Dermis blood vessel endothelial cell (primary cell): ENCODE measurements at places on chromosomes 4 and X. TPM values are rescaled to one million over a fixed set of nuclear protein-coding genes. Genes with fewer than 3 reads are reported as not detected.

DNA sequence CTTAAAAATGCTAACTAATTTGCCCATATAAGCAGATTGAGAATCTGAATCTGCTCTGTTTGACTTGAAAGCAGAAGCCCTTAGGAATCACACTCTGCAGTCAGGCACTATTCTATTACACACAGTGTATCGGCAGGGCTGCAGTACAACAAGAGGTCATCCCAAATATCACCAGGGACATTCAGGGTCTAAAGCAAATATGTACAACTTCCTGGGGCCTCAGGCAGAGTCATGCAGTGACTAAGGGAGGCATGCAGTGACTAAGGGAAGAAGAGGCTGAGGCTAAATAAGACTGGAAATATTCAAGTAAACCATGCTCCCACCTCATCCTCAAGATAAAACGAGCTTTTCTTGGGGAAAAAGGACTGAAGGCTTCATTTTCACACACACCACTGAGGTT is 20.9 kb downstream of the MAPK10 start:
- peak; percentile 7 for DNase-seq

- no peak for DNase-seq
Measured at GRCh38 chrX:8404471-8404870, 60.2 kb upstream of the VCX3B start.

DNA sequence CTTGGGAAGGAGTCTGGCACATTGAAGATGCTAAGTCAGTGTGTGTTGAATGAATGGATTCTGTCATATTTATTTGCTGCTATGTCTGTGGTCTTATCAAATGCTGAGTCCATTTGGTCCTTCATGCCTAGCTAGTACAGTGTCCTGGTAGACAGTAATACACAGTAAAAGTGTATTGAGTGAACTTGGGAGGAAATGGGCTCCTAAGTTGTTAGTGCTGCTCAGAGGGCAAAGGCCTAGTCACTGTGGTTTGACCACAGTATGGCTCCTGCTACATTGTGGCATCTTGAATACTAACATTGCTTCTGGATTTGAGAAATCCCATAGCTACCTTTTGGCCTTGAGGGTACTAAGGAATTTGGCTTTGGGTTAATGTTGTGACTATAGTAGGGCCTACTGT is 33.9 kb downstream of the MTM1 start:
- no peak for DNase-seq

DNA sequence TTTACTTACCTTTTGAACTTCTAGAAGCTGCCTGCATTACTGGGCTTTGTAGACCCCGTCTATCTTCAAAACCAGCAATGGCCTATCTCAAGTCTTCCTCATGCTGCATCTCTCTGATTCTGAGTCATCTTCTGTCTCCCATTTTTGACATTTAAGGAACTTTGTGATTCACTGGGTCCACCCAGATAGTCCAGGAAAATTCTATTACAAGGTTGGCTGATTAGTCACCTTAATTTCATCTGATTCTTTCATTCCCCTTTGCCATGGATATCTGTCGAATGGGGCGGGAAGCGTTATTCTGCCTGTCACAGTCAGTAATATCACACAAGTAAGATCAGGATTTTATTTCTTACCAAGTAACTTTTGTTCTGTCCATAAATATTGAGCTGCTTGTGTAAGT is 618.0 kb downstream of the CCSER1 start:
- no peak for DNase-seq

FAM149A gene
- total RNA-seq = 0.09 TPM in 1 of 2 replicates, not detected in the other

- no peak for DNase-seq
Measured at GRCh38 chr4:183898456-183898855, 6.7 kb upstream of the STOX2 start.

- DNase-seq = no peak
Measured at GRCh38 chrX:133218329-133218728, at the start of gene TFDP3. Gene TFDP3 (minus strand): TSS chrX:133218354. CDS start chrX:133218259, 95 bp downstream.

GRCh38 chrX:119155416-119156035 is 27.9 kb upstream of the KIAA1210 start:
- no peak for DNase-seq

CTAG1B gene
- total RNA-seq = not detected in 2 replicates

GRCh38 chr4:113674733-113675132 is 86.8 kb downstream of the CAMK2D start:
- no peak for DNase-seq

DNA sequence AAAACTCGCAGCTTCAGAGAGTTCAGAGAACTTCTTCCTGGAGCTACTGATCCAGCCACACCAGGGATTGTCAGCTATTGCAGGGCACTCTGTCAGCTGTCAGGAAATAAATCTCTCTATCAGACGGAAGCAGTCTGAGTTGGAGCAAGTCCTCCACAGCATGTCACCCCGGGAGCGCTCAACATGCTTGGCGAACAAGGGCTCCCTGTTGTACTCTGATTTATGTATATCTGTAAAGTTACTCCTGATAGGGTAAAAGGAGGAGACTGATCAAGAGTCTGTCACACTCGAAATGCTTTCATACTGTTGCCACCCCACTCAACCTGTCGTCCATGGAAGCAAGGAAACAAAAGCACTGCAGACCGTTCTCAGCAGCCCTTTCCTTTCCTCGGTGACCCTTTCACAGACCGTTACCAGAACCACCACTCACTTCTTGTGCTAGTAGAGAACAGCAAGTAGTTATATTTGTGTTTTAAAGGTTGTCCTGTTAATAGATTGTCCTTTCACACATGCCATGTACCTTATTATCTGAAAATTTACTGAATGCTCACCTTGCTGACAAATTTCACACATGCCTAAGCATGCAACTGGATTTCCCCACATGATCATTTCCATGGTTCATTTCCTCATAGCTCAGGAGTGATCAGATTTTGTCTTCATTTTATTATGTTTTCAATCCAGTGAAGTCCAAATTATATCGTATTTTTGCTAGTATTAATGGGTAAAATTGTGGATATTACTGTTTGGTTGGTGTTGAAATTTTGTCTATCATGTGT is 2108.9 kb upstream of the TENM3 start:
- DNase-seq = no peak

DNA sequence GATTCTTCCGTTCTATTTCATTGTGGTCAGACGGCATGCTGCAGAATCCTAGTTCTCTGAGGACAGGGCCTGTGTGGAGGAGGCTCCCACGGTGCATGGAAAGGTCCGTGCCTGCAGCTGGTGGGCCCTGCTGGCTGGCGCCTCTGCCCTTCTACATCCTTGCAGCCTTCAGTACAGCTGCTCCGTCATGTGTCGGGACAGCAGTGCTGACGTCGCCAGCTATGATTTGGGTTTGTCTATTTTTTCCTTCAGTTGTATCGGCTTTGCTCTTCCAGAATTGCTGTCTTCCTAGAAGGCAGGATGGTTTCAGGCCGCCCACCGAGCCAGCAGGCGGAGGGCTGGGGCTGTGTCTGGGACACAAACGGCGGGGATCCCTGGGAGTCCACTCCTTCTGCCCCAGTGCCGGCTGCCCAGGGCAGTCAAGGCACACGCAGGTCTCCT is 32.1 kb upstream of the CPLX1 start:
- no peak for DNase-seq

- DNase-seq = no peak
Measured at GRCh38 chr4:165394275-165394674, 15.5 kb downstream of the CPE start.

DNA sequence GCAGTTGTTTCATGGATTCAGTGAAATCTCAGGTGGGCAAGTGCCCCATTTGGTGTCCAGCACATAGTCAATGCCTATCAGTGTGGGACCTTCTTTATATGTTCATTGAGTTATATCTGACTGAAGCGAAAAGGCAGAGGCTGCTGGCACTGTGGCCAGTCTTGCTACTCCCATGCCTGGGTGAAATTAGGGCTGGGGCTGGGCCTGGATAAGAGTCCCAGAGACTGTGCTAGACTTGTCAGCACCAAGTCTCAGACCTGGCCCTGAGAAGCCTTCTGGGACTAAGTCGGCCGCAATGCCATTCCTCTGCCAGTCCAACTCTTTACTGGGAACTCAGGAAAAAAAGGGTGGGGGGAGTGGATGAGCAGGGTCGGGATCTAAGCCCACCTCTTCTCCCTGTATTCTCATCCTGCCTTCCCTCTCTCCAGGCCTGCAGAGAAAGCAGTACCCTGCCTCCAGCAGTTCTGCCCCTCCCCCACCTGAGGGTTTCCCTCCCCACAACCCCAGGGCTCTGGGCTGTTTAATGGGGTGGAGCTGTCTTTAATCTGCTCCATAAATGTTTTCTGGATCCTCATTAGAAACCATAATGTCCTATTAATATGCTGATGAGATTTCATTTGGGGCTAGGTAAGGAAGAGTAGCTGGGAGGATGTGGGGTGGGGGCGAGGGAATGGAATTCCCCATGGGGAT is 153.5 kb upstream of the PJA1 start:
- DNase-seq = no peak

SPIN3 gene
- total RNA-seq = 4.2 and 5.8 TPM in 2 replicates

GRCh38 chr4:118740869-118741268 is 55.7 kb downstream of the METTL14 start:
- DNase-seq = peak; percentile 47

OTUD6A gene
- not detected in 2 replicates for total RNA-seq

- DNase-seq = peak; percentile 66
Measured at GRCh38 chr4:78659264-78659663, 107.7 kb downstream of the ANXA3 start.

- DNase-seq = no peak
Measured at GRCh38 chr4:173448608-173449379, 49.9 kb upstream of the SCRG1 start.

DNA sequence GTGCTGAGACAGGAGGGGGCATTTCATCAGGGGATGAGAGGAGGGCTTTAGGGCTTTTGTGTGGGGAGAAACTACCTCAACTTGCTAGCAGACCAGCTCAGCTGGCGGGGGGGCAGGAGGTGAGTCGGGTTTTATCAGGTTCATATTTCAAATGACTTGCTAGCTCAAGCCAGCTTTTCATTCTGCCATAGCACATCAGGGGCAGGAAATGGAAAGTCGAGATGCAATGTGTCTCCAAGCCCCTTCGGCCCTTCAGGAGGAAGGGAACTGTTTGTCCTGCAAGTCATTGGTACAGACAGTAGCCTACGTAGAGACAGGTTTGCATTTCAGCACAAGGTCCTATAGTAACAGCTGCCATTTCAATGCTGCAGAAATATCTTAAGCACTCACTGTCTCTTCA is 194.1 kb downstream of the PTTG2 start:
- DNase-seq = no peak

- peak; percentile 4 for DNase-seq
Measured at GRCh38 chr4:6446538-6447451, 25.6 kb downstream of the PPP2R2C start.

DNA sequence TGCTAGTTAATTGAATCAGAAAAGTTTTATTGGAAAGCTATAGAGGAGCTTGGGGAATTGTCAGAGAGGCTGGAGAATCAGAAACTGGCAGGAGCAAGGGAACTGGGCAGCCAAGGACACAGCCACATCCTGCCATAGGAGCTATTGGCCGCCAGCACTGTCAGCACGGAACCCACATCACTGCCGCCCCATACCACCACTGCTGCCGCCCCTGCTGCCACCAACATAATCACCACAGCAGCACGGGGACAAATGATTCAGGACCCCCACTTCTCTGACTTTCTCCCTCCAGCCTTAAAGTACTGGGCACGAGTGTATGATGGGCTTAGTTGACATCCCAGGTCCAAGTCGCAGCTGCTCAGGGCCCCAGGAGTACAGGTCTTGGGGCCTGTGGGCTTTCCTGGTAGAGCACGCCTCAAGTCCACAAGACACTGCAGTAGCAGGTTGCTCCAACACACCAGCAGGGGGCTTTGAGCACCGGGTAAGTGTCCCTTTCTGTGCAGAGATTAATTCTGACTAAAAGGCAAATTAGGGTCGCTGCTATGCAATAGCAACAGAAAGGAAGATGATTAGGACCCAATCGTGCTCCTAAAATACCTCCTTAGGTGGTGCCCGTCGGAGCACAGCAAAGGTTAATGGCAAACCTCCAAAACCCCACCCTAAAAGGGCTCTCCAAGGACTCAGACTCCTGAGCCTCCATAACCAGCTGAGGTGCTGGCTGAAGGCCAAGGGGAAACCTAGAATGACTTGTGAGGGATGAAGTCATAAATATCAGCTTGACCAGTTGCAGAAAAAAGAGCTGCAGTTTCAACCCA is 6.9 kb downstream of the PJA1 start:
- DNase-seq = peak; percentile 81

MAP3K15 gene
- total RNA-seq = 0.09 and 0.17 TPM in 2 replicates

DNA sequence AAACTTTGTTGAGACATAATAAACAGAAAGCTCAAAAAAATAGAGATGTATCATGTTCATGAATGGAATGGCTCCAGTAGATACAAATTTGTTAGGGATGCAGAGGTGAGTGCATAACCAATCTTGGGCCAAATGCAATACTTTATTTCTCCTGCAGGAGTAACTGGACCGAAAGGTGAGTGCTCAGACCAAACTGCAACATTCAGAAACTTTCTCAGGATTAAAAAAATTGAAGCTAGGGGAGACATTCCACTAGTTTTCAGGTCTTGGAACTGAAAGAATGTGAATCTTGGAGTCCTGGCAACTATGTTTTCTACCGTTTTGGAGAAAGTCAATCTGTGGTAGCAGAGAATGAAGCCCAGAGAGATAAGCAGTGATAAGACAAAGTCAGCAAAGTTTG is 21.2 kb upstream of the LCORL start:
- DNase-seq = no peak

DNA sequence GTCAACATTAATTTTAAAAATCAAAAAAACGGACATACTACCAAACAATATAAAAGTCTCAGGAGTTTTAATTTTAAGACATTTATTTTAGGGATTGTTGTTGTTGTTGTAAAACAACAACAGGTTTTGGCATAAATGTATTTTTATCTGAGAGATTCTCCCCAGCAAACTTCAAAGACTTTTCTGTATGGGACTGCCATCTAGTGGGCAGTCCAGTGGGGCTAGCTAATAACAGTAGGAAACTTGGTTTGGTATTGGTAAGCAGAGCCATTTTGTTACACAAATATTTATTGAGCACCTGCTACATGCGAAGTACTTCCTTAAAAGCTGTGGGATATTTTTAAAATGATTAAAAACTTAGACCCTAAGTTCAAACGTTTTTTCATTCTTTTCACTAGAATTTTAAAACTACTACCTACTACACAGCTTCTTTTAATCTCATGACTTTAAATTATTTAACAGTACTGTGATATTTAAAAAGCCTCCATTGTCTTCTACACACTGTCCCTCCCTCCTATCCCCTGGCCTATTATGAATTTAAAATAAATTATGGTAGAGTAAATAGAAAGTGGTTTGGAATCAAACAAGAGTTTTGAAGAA is 1028.4 kb upstream of the INTU start:
- peak; percentile 40 for DNase-seq

GRCh38 chr4:128191115-128191781 is 96.4 kb downstream of the PGRMC2 start:
- DNase-seq = peak; percentile 83

- no peak for DNase-seq
Measured at GRCh38 chrX:9515973-9516538, 51.2 kb downstream of the TBL1X start.

UGDH gene
- 65.5 and 67.8 TPM in 2 replicates for total RNA-seq
